ENCODE measurements at places on chromosomes 2 and 18.
A peak's percentile ranks its signal among the peaks of the same experiment; 100 is the strongest.

DNA sequence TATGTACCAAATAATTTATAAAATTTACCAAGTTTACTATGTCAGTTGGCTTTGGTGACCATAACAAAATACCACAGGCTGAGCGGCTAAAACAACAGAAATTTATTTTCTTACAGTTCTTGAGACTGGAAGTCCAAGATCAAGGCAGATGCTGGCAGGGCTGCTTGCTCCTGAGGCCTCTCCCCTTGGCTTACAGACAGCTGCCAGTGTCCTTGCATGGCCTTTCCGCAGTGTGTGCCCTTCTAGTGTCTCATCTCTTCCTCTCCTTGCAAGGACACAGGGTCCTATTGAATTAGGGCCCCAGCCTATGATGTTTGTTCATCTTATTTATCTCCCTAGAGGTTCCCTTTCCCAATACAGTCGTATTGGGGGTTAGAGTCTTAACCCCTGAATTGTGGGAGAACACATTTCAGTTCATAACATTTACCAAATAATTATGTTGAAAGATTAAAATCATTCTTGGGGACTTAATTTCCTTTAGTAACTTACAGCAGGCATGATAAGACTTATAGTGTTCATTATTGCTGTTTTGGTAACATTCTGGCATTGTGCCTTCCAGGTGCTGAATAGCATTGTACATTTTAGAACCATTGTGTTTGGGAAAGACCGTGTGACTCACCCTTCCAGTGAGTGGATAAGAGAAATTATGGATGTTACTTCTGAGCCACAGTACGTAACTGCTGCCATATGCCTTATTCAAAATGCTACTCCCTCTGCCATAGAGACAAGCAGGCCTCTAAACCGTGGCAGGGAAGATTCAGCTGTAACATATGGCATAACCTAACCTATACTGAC is 317.5 kb downstream of the TMX3 start:
- no peak for DNase-seq

DNA sequence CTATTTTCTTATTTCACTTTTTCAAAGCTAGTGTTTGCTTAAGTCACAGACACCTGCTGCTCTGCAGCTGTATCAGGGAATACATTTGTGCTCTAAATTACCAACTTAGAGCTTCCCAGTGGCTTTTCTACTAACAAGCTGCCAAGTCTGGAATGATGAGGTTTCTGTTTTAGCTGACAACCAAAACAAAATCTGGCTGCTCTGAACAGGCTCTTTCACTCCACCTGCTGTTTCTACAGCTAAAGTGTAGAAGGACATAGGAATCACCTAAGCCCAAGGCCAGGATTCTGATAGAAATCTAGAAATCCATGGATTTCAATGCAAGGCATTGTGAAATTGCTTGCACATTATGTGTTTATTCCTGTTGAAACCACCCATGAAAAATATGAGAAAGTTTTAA is 201.2 kb downstream of the SUCLG1 start:
- DNase-seq, result no peak

- no peak for DNase-seq
Observed at GRCh38 chr2:179049546-179050311, at the start of gene CCDC141. TSS of gene CCDC141 (minus strand) at chr2:179050137. CDS start at chr2:179049941, 196 bp downstream.

DNA sequence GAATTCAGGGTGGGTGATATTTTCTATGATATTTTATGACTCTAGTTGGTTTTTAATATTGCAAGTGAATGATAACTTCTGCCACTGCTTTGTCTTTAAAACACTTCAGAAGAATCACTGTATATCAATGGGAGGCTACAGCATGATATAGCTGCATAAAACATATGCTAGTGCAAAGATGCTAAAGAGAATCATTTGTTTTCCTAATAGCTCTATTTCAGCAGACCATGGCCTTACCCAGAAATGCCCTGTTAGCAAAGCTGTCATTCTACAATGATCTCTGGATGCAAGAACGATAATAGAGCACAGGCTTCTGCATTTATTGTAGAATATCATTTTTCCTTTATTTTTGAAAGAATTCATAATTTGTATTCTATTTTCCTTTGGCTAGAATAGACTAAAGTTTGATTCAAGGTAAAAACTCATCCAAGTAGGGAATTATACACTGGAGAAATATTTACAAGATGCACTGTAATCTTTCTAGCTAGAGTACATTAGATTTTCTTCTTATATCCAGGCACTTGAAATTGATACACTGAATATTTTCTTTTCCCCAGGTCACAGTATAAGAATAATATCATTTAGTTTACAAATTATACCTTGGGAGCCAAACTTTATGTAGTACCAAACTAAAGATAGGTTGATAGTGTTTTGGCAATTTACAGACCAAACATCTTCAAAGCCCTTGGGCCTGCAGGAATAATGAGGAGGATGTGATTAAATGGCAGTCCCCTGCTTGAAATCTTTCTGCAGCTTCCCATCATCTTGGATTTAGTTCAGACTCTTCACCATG is 252.6 kb upstream of the LINC00305 start:
- DNase-seq, result no peak

- no peak for DNase-seq
Observed at GRCh38 chr2:112918256-112918655, 7.3 kb downstream of the IL37 start.

DNA sequence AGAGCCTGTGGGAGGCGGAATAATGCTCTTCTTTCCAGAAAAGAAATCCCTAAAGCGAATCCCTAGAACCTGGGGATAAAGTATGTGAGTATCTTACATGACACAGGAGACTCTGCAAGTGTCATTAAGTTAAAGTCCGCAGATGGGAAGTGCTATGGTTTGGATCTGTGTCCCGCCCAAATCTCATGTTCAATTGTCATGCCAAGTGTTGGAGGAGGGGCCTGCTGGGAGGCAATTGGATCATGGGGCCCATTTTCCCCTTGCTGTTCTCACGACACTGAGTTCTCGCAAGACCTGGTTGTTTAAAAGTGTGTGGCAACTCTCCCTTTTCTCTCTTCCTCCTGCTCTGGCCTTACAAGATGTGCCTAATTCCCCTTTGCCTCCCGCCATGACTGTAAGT is 207.8 kb downstream of the MYT1L start:
- DNase-seq, result no peak

DNA sequence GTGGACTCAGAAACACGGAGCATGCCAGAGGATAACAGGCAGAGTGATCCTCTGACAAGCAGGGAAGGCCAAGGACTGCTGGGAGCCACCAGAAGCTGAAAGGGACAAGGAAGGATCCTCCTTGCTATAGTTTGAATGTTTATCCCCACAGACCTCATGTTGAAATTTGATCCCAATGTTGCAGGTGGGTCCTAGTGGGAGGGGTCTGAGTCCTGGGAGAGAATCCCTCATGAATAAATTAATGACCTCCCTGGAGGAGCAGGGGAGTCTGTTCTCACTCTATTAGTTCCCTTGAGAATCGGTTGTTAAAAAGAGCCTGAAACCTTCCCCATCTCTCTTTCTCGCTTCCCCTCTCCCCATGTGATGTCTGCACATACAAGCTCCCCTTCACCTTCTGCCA is 124.4 kb downstream of the FBXO15 start:
- no peak for DNase-seq

- peak; percentile 93 for DNase-seq
Observed at GRCh38 chr2:119759451-119760236, at the start of gene PTPN4. TSS of gene PTPN4 (plus strand) at chr2:119759922. CDS start at chr2:119809854, 49,932 bp downstream.

DNA sequence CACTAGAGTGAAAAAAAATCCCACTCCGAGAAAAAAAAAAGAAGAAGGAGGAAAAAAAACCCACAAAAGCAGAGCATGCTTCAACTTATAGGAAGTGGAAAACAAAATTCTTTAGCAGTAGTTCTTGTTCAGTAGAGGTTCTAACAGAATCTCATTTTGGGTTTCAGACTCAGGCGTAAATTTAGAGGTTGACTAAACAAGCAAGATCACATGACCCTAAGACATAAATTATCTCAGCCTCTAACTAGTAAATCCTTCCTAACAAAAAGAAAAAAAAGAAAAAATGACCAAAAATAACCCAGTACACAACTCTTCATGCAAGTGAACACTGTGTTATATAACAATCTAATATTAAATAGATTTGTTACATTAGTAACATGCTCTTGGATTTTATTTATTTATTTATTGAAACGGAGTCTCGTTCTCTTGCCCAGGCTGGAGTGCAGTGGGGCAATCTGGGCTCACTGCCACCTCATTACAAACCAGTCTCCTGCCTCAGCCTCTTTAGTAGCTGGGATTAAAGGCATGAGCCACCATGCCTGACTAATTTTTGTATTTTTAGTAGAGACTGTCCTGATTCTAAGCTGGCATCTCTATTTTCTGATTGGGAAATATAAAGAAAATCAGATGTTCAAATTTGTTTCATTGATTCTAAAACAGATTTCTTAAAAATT is 35.4 kb downstream of the PPP4R3B start:
- DNase-seq, result no peak

DNA sequence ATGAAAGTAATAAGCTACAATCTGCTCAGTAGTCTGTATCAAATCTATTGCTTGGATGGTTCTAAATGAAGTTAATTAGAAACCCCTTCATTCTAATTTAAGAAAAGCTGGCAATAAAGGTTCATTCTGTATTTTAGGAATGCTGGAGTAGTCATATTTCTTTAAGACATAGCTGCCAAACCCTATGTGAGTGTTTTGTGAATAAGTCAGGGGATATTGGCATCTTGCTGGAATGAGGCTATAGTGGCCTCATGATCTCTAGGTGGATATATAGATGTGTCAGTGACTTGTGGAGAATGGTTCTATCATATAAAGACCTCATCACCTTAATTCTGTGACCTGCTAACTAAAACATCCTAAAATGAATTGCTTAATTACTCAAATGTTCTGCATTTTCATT is 196.3 kb downstream of the PDE1A start:
- no peak for DNase-seq

DNA sequence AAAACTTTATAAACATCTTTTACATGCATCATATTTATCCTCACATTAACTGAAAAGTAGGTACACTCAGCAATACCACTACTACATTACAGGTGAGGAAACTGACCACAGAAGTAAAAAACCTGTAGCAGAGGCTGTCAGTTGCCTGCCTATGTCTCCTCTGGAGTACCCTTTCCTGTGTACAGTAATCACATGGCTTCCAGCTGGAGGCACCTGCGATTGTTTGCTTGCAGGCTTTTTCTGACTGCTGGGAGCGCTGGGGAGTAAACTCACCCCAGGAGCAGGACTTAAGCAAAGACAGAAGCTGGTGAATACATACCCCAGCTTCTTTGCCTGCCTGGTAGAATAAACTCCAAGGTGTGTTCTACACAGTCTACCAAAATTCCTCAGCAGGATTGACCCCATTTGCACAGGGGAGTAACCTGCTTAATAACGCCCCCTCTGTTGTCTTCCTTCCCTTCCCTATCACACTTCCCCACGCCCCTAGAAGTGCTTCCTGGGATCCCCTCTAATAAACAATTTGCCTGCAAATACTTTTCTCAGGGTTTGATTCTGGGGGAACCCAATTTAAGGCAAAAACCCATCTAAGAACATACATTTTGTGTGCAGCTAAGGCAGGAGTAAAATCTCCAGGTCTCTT is 138.9 kb downstream of the PTH2R start:
- DNase-seq, result no peak

GRCh38 chr2:107932488-107932887 is 53.8 kb upstream of the SLC5A7 start:
- DNase-seq, result no peak

GRCh38 chr2:137964066-137964858 is at the start of gene HNMT:
TSS of gene HNMT (plus strand) at chr2:137964473. CDS start at chr2:137964492, 19 bp downstream.
- DNase-seq, result no peak

DNA sequence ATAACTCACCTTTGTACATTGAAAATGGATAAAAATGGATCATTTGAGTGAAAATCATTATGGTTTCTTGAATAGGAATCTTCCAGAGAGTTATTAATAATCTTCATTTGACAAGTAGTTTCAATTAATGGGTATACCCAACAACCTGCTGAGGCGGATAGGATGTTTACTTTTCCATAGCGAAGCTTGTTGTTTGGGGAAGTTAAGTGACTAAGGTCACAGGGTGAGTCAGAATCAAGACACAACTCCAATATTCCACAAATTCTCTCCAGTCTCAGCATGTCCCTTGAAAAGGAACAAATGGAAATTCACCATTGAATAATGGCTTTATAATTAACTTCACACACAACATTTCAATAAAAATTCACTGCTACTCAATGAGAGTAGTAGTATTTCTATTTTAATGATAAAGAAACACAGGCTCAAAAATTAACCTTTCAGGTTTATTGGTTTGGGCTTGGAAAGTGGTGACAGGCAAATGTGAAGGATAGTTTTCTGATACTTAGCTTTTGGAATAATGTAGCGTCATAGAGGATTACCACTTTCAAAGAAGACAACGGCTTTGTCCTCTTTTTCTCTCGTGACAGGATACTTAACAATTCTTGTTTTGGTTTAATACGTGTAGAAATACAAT is 211.3 kb downstream of the GPD2 start:
- no peak for DNase-seq

DNA sequence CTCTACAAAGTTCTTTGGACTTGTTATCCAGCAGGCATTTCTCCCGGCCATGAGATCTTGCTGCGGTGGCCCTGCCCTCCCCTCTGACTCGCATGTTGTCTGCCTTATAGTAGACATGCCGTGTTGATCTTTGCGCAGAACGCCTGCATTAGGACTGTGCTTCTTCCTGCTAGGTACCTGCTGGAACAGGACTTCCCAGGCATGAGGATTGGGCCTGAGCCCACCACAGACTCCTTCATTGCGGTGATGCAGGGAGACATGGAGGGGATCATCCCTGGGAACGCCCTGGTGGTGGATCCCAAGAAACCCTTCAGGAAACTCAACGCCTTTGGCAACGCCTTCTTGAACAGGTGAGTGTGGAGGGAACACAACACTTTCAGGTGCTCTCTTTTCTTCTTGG is 10.1 kb downstream of the EHD3 start:
- DNase-seq, result no peak

DNA sequence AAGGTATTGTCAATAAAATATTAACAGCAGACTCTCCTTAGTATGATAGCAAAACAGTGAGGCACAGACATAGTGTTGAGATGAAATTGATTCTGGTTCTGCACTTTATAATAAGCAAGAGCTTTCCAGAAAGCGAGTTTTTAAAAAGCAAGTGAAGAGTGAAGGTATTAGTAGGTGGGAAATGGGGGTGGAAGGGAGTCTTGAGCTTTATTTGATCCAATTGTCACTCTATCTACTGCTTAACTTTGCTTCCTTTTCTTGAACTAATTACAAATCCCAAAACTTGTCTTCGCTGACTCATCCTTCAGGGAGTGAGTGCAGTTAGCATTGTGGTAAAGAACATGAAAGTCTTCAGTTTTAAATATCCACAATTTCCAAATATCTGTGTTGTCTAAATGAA is 120.6 kb upstream of the BOD1L2 start:
- DNase-seq, result no peak

- DNase-seq, result no peak
Observed at GRCh38 chr2:231655894-231656293, 52.4 kb upstream of the PTMA start.

DNA sequence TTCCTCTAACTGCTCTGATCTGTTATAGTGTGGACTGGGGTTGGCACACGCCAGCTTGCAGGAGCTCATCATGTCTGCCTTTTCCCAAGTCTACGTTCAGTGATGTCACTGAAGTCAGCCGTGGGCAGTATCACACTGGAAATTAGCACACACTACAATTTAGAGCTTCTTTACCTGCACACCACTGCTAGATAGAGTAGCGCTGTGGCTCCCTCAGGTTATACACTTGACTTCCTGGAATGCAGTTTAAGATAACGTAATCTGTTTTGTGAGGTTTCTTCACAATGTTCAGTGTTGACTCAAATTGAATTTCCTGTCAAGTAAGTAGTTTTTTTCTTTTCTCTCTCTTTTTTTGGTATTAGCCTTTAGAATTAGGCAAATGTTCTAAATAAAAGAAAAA is 487.2 kb downstream of the DCDC2C start:
- no peak for DNase-seq

GRCh38 chr18:49725809-49726674 is 87.3 kb downstream of the ACAA2 start:
- DNase-seq, result no peak

- DNase-seq, result peak; percentile 27
Observed at GRCh38 chr2:205680067-205680466, 2.2 kb upstream of the NRP2 start.

Measured in activated T-cell treated with anti-CD3 and anti-CD28 coated beads for 48 hours (primary cell).